ENCODE measurements at places on chromosomes 7 and 10.

- no peak for DNase-seq
Observed at GRCh38 chr7:3207387-3207902, 93.6 kb upstream of the SDK1 start.

- DNase-seq = peak; percentile 90
Observed at GRCh38 chr10:50417886-50418830, 166.8 kb upstream of the ASAH2 start.

DNA sequence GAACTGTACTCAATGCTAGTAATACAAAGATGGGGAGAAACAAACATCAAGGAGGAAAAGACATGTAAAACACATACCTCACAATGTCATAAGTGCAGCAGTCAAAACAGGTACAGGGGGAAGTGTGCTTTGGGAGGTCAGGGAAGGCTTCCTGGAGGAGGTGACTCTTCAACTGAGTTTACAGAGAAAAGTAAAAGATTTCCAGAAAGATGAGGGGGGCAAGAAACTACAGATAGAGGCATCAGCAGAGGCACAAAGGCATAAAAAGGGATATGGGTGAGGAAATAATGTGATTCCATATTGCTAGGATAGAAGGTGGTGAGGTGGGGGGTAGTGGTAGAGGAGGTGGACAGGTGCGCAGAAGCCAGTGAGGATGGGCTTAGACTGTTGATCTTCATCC is 95.0 kb downstream of the LSM5 start:
- no peak for DNase-seq

- DNase-seq = no peak
Observed at GRCh38 chr7:96826089-96826488, 116.4 kb upstream of the SEM1 start.

GRCh38 chr7:71591876-71592275 is 459.9 kb downstream of the GALNT17 start:
- DNase-seq = no peak

DNA sequence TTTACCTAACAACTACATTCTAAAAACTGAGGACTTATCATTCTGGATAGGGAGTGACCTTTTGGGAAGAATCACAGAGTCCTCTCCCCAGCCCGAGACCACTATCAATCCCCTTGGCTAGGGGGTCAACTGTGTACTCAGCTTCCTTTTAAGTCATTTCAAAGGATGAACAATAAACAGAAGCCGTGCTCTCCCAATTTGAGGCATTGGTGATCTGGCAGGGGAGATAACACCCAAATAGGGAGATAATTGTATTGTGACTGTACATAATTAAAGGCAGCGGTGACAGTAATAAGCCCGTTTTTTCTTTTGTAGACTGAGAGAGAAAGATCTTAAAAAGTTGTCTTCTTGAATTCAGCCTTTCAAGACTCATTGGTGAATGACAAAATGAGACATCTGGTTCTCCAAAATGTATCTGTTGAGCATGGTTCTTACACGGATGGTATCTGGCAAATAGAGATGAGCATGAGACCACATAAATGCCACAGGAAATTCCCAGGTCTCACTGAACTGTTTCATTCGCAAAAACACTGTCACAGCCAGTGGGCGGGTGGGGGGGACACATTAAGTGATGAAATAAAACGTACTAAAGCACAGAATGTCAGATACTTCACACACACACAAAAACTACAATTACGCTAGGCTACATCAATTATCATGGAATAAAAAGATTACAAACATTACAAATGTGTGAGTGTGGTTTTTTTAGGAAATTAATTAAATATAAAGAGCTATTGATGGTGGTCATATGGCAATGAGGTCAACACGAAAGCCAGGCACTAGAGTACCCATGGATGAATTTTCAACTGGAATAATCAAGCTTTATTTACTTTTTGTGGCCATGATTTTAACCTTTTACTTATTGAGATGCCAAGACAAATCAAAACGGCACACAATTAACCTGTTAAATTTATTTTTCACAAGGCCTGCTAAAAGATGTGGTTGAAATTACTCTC is 108.4 kb downstream of the HIPK2 start:
- DNase-seq = peak; percentile 63

- DNase-seq = no peak
Observed at GRCh38 chr7:43557831-43558495, 24.9 kb upstream of the STK17A start.

DNA sequence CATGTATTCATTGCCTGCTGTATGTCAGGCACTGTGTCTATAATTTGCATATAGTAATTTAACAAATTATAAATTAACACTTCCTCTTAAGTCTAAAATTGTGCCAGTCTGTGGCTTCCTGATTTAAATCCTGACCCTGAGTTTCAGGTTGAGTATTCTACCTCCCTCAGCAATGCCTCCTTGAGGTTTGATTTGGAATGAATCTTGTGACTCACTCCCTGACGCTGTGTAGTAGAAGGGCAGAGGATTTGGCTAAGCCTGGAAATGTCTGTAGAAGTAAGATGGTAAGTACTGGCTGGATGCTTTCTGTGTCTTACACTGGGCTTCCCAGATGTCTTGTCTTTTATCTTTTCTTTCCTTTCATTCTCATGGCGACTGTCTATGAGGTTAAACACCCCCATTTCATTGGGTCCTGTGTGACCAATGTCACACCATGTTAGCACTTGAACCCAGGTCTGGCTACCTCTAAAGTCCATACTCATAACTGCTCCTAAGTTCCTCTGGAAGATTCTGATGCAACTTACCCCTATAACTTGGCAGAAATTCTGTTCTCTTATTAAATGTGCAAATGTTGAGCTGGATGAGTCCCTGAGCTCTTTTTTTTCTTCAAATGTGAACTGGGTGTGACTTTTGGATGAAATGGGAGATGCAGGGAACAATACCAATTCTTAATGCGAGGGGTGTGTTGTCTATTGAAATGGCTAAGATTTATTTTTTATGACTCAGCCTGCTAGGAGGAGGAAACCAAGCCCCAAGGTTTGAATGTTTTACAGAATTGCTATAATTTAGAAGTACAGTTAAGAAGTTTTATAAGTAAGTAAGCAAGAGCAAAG is 48.5 kb downstream of the PLCE1 start:
- peak; percentile 34 for DNase-seq

DNA sequence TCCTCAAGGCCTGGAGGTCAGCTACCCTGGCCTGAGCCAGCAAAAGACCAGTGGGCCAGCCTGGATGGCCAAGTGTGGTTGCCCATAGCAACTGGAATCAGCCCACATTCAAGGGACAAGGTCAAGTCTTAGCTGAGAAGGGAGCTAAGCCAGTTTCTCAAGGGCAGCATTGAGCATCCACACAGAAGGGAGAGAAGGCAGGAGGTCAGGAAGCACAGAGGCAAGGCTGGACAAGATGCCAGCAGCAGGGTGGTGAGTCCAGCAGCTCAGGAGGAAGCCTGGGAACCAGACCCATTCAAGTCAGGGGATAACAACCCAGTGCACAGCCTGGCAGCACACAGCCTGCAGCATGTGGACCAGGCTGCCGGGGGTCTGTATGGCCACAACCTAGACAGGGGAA is 54.0 kb upstream of the ZMIZ1 start:
- no peak for DNase-seq

DNA sequence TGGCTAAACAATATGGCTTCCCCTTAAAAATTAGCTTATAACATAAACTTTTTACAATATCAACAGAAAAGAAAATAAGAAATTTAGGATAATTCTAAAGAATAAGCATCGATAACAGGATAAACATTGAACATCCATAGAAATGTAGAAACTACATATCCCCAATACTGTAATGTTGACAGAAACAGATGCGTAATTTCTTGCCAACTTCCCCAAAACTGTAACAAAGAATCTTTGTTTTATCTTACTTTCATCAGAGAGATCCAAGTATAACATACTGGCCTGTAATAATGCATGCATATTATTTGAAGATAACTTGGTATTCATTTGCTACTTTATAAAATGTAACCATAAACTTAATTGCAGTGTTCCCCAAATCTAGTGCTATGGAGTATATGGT is 339.9 kb downstream of the ARL4A start:
- no peak for DNase-seq

DNA sequence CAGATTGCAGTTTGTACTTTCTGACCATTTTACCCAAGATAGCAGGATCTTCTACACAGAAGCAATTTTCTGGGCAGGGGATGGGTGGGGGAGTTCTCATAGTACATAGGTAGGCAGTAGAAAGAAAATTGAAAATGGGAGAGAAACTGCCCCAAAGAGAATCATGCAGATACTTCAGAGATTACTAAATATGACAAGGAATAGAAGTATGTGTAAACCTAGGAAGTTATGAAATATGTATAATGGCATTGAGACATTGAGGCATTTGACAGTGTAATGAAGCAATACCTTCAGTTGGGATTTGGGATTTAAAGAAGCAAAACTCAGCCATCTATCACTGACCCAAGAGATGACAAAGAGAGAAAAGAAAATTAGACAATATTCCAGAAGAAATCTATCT is 233.0 kb downstream of the PTN start:
- no peak for DNase-seq

DNA sequence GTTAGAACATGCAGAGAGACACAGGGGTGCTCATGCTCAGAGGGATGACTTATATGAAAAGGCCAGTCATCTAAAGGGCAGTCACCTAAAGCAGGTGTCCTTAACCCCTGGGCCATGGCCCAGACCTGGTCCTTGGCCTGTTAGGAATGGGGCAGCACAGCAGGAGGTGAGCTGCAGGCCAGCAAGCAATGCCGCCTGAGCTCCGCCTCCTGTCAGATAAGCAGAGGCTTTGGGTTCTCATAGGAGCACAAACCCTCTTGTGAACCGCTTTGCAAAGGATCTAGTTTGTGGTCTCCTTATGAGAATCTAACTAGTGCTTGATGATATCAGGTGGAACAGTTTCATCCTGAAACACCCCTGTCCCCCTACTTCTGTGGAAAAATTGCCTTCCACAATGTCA is 14.5 kb downstream of the ANKRD7 start:
- DNase-seq = no peak

GRCh38 chr10:88088441-88089340 is 225.3 kb downstream of the PTEN start:
- no peak for DNase-seq

GRCh38 chr7:9960460-9960859 is 1013.2 kb upstream of the PHF14 start:
- DNase-seq = no peak

GRCh38 chr7:91692800-91693199 is 187.7 kb downstream of the MTERF1 start:
- DNase-seq = no peak

- no peak for DNase-seq
Observed at GRCh38 chr7:157897681-157898080, 560.9 kb downstream of the DNAJB6 start.

Data from kidney glomerular epithelial cell (primary cell).